Activated CD4-positive, alpha-beta memory T cell treated with anti-CD3 and anti-CD28 coated beads for 36 hours (primary cell): ENCODE measurements at places on chromosomes 1 and 21. TPM values are rescaled to one million over a fixed set of nuclear protein-coding genes. Genes with fewer than 3 reads are reported as not detected.

The CFHR2 gene
- not detected for total RNA-seq

The VAV3 gene
- 2.3 TPM for total RNA-seq

The OR2L13 gene
- total RNA-seq = not detected

The NES gene
- not detected for total RNA-seq

- no peak overlapping the region for H3K27ac ChIP-seq
- H3K4me1 ChIP-seq = peaks cover 53% of the 10 kb centered on the region
- H3K27me3 ChIP-seq = no peaks in the 10 kb centered on the region
- no peaks in the 10 kb centered on the region for H3K36me3 ChIP-seq
Measured at GRCh38 chr1:41598325-41598724, 113.8 kb upstream of the EDN2 start.

DNA sequence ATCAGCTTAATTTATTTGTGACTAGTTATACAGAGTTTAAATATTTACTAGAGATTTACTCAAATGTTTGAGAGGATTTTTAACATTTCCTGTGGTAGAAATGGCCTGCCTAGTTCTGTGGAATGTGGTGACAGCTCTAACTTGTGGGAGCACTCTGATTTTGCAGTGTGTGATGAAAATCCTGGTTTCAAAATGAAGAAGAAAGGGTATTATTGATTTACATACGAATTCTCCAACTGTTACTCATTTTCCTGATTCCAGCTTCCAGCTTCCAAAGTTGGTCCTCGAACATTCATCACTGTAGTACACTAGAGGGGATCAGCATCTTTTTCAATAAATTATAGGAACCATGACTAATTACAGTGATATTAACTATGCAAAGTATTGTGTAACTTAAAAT lies 462.7 kb upstream of the PKN2 start:
- H3K36me3 ChIP-seq = no peaks in the 10 kb centered on the region
- H3K4me3 ChIP-seq = no peak overlapping the region
- no peaks in the 10 kb centered on the region for H3K4me1 ChIP-seq
- DNase-seq = no peak

DNA sequence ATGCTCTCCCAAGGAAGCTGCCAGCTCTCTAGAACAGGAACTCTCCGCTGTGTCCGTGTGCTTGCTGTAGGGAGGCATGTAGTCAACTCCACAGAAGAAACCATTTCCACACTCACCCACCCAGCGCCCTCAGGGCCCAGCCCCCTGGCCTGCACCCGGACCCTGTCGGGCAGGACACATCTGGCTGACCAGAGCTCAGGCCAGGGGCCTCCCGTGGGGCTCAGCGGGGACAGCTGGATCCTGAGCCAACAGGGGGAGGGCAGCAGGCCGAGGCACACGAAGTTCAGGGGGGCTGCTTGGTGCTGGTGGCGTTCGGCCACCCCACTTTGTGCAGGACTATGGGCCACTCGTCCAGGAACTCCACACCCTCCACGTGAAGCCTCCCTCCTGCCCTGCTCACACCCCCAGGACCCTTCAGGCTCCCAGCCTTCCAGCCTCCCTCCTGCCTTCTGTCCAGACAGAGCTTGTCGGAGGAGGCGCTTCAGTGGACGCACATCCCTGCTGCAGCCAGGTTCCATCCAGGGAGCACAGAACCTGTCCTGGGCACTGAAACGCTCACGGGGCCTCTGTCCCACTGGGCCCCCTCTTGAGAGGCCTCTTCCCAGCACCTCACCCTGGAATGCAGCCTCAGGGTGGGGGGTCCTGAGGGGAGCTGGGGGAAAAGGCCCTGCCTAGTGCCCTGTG lies 15.0 kb upstream of the FAAP20 start:
- no peaks in the 10 kb centered on the region for H3K36me3 ChIP-seq
- H3K4me3 ChIP-seq = no peak overlapping the region
- DNase-seq = no peak
- no peaks in the 10 kb centered on the region for H3K27me3 ChIP-seq
- H3K4me1 ChIP-seq = peaks cover 2% of the 10 kb centered on the region

- DNase-seq = no peak
- H3K27ac ChIP-seq = no peak overlapping the region
- peaks cover 2% of the 10 kb centered on the region for H3K36me3 ChIP-seq
Measured at GRCh38 chr1:84031802-84032327, 32.9 kb upstream of the TTLL7 start.

DNA sequence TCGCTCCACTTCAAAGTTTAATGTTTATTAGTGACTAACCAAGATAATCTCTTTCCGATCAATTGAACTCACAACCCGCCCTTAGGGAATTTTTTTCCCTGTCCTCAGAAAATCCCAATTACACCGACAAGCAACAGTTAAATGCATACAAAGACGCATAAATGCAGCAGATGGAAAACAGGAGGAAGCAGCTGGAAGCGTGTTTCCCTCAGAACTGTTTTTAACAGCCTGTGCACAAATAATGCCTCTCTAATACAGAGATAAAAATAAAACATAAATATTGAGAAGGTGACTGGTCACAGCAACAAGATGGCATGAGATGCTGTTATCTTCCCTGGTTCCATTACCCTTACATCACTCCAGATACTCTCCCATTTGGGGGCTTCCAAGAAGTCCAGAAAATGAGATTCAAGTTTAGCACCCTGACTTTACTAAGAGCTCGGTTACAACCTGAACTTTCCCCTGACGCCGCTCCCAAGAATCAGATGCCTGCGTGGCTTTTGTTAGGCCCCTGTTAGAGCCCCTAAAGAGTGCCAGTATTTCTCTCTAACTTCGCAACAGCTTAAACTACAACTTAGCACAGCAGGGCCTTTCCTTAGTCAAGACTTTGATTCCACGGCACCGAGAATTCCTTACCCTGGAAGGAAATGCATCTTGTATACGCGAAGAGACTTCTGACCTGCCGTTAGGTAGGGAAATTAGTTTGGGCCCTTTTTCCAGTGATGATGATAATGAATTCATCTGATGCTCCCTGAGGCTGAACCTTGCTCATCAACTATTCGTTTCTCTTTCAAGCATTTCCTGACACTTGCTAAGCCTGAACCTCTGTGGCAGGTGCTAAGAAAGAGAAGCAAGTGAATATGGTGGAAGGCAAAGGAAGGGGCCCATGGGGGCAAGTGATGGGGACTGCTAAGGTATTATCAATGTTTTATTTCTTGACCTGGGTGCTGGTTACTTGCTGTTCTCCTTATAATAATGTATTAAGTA lies 137.7 kb upstream of the SMYD2 start:
- H3K4me1 ChIP-seq = no peaks in the 10 kb centered on the region
- H3K36me3 ChIP-seq = no peaks in the 10 kb centered on the region
